Esophagus muscularis mucosa (tissue), 4 donors: ENCODE measurements at places on chromosomes 2 and 18. TPM values are rescaled to one million over a fixed set of nuclear protein-coding genes. Genes with fewer than 3 reads are reported as not detected.

- DNase-seq: no peak
These were observed 222.1 kb downstream of the CELF4 start for GRCh38 chr18:37343542-37343851.

Gene AQP4
- total RNA-seq: 0.84 TPM

- no peak for DNase-seq
These were observed 49.8 kb downstream of the PTPN4 start for GRCh38 chr2:119809339-119810048.

Gene SPAST
- 13.3 TPM for total RNA-seq

Gene TGFA
- total RNA-seq: 2.0 TPM

DNA sequence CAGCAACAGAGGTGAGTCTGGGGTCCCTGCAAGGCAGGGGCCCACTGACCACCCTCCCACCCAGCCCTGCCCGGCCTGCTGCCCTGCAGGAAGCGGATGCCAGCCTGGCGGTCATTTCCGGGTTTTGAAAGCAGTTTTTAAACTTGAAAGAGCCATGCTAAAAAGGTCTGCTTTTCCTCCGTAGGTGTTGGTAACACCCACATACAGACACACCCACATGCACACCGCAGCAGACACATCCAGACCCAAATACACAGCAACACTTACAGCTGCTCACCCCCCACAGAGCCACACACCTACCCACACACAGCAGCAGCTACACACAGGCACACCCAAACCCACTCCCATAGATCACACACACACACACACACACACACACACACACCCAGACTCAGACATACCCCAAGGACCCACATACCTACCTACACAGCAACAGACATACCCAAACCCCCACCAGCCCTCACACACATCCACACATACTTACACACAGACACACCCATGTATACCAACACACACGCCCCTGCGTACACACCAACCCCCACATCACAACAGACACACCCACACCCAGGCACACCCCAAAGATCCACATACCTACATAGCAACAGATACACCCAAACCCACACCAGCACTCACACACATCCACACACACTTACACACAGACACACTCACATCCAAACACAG is 7.6 kb downstream of the ZFP36L2 start:
- DNase-seq: no peak
